RWPE1 (cell line): ENCODE measurements at places on chromosomes 1 and 21.

- no peak for DNase-seq
Measured at GRCh38 chr1:115262886-115263285, 75.2 kb downstream of the NGF start.

GRCh38 chr1:65825741-65826140 lies 33.0 kb downstream of the PDE4B start:
- no peak for DNase-seq

DNA sequence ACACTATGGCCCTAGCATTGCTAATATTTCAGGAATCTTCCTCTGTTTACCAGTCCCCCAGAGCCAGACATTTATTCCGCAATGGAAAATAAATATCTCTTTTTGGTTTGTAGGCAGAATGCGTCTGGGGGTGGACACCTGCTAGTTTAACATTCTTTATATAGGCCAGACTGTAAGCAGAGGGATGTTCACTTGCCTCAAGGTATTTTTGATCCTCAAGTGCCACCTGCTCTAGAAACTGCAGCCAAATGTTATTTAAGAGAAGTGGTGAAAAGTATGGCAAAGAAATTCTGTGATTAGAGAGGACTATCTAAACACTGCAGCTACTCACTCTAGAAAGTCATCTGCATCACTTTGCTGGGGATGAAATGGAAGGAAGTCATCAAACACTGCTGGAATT lies 164.7 kb downstream of the NEGR1 start:
- DNase-seq, result no peak

- DNase-seq, result no peak
Measured at GRCh38 chr1:198939286-198939685, 300.4 kb downstream of the PTPRC start.
